ENCODE measurements at places on chromosomes 2 and 18. TPM values are rescaled to one million over a fixed set of nuclear protein-coding genes. Genes with fewer than 3 reads are reported as not detected.
A peak's percentile ranks its signal among the peaks of the same experiment; 100 is the strongest.

DNA sequence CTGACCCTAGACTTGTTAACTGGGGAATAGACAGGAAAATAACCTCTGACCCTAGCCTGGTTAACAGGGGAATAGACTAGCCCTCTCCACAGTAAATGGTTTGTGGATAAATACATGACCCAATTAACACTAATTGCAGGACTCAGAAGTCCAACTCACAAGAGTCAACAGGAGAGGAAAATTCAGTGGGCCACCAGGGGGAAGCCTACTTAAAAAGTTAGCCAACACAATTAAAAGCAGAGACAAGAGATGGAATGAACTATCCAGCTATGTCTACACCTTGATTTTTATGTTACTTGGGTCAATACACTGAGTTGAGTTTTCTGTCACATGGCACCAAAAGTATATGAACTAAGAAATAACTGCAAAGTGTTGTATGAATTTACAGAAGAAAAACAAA is 158.8 kb upstream of the SLC39A10 start:
- no peak for DNase-seq

GALNT5 gene
- 75.7 TPM for total RNA-seq

- peak; percentile 85 for DNase-seq
These were observed 102.3 kb downstream of the OSR1 start for GRCh38 chr2:19256121-19256601.

- DNase-seq: peak; percentile 80
These were observed 11.5 kb downstream of the IGFBP5 start for GRCh38 chr2:216683846-216684245.

GCG gene
- not detected for total RNA-seq

GRCh38 chr18:8548186-8548585 is 61.1 kb upstream of the RAB12 start:
- DNase-seq: no peak

DNA sequence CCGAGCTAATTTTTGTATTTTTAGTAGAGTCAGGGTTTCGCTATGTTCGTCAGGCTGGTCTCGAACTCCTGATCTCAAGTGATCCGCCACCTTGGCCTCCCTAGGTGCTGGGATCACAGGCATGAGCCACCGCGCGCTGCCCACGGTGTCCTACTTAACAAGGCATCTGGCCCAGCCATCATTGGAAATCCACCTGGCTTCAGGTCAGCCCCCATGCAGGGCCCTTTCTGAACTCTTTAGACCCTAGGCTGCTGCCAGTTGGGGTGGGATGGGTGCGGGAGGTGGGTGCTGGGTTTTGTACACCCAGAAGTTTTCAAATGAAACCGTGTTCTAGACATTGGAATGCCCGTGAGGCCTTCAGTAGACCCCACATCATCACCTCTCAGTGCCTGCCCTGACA is 26.6 kb upstream of the NT5DC4 start:
- DNase-seq: no peak

GRCh38 chr2:214601852-214602633 is 191.2 kb downstream of the VWC2L start:
- DNase-seq: no peak

GRCh38 chr2:237627441-237628246 is at the start of gene LRRFIP1:
Gene LRRFIP1, plus strand, starts transcription at chr2:237627587. Its CDS starts 58 bp downstream, at chr2:237627645.
- DNase-seq: peak; percentile 94

DNA sequence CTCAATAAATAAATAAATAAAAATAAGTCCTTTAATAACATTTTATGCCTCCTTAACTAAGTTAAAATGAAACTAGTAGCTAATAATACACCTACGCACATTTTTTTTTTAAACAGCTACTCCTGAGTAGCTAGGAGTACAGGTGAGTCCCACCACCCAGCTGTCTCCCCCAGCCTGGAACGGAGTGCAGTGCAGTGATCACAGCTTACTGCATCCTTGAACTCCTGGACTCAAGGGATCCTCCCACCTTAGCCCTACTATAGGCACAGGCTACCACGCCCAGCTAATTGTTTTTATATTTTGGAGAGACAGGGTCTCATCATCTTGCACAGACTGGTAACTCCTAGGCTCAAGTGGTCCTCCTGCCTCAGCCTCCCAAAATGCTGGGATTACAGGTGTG is 28.4 kb downstream of the YWHAQ start:
- DNase-seq: no peak
